Osteoblast (primary cell): ENCODE measurements at places on chromosomes 4 and X. TPM values are rescaled to one million over a fixed set of nuclear protein-coding genes. Genes with fewer than 3 reads are reported as not detected.

GRCh38 chr4:47863486-47863885 lies 25.6 kb upstream of the CORIN start:
- DNase-seq = no peak

GRCh38 chr4:95507147-95507546 lies 41.6 kb downstream of the UNC5C start:
- no peak for DNase-seq

GRCh38 chr4:185796176-185796575 lies 15.8 kb downstream of the SORBS2 start:
- no peak for DNase-seq

GRCh38 chr4:40453912-40454311 lies 118.8 kb downstream of the CHRNA9 start:
- no peak for DNase-seq

GRCh38 chr4:74109870-74110605 lies 11.0 kb upstream of the CXCL2 start:
- DNase-seq = no peak

DNA sequence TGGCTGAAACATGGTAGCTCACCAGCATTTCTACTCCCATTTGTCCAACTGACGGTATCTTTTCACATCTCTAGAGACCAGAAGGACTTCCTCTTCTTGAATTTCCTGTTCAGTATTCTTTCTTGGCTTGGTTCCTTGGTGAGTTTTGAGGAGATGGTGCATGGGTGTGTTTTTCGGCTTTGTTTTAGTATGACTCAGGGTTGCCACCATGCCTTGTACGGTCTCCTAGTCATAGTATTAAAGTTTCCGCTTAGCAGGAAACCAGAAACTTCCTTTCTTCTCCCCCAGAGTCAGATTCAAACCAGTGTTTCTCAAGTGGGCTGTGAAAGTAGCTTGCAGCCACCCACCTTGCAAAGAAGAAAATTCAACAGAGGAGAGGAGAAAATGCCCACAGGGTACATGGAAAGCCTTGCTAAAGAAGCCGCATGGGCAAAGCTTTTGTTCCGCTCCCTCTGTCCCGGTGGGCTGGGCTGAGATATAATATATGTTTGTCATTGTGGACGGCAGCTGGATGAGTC lies 5.7 kb downstream of the CD99 start:
- DNase-seq = peak; percentile 96

- DNase-seq = no peak
Measured at GRCh38 chrX:103215425-103215991, 600 bp downstream of the BEX4 start.

DNA sequence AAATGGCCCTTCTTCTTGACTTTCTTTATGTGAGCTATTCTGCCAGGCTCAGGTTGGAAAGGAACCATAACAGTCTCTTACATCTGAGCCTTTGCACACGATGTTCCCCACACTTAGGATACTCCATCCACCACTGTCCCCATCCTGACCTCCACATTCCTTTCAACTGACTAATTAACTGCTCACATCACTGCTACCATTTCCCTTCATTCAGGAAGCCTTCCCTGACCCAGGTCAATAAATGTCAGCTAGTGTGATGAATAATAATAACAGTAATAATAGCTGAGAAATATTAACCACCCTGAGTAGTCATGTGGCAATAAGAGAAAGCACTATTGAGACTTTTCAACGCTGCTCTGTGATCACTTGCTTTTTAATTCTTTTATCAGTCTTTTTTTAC lies 291.7 kb downstream of the KCNIP4 start:
- DNase-seq = no peak

The ADH7 gene
- total RNA-seq = not detected in 2 replicates

The PDE5A gene
- 140 and 157 TPM in 2 replicates for total RNA-seq

The IL2 gene
- total RNA-seq = not detected in 2 replicates

The TLL1 gene
- 0.29 and 0.36 TPM in 2 replicates for total RNA-seq

The EFNB1 gene
- total RNA-seq = 34.7 and 35.7 TPM in 2 replicates
